ENCODE measurements at places on chromosomes 12 and 14. TPM values are rescaled to one million over a fixed set of nuclear protein-coding genes. Genes with fewer than 3 reads are reported as not detected.

TAS2R42 gene
- total RNA-seq, result not detected

DNA sequence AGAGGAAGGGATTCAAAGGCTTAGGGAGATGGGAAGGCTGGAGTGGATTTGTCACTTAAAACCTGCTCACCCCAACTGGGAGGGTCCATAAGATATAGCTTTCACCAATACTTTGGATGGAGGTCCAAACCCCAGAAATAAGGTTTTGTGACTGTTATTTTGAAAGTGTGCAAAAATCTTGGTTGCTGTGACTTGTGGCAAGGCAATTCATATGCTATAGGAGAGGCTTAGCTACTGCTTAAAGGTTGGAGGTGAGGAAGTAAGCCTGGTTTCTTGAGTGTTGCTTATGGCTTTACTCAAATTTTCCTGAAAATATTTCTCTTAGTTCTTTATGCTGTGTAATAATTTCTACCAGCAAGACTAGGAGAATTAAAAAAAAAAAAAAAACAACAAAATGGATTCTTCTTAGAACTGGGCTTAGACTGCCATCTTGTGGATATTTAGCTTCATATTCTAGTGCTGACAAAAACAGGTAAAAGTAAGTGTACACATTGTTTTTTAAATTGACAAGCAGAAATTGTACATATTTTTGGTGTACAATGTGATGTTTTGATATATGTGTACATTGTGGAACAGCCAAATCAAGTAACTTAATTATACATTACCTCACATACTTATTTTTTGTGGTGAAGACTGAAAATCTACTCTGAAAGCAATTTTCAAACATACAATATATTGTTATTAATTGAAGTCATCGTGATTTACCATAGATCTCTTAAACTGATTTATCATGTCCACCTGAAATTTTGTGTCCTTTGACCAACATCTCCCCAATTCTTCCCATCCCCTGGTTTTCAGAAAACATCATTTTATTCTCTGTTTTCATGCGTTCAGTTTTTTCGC is 23.0 kb downstream of the PDE6H start:
- DNase-seq, result peak; percentile 63

- DNase-seq, result no peak
These were observed 49.9 kb upstream of the PTPRO start for GRCh38 chr12:15272376-15272775.

- no peak for DNase-seq
These were observed 6.0 kb upstream of the UBE2N start for GRCh38 chr12:93447555-93448290.

DNA sequence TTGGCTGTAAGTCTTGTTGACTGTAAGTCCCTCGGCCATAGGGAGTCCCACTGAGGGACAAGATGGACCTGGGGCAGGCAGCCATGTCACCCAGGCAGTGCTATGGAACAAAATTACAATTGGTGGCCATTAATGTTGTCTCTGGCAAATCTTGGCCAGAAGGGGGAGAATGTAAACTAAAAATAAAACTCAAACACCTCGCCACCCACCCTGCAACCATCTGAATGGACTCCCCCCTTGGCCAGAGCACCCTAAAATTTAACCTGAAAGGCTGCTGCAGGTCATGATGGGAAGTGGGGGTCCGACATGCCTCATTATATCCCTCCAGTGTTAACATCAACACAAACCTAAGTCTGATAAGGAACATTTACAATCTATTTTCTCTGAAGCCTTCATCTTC is 8.2 kb downstream of the SLC22A17 start:
- no peak for DNase-seq

DNA sequence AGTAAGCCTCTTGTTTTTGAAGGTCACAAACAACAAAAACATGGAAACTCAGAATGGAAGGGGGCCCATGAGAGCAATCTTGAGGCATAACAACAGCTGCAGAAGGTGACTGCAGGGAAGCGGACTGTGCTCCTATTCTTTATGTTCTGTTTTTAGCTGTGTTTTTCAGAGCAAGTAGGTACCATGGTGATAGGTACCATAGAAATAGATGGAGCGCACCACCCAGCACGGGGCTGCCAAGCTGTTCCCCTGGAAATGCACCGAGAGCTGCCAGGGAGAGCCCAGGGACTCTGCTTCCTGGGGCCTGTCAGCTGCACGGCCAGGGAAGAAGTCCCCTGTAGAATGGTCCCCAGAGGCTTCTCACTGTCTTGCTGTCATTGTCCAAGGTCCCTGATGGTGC is 32.8 kb downstream of the DGLUCY start:
- no peak for DNase-seq
